Caki2 (cell line): ENCODE measurements at places on chromosomes 16 and 17. TPM values are rescaled to one million over a fixed set of nuclear protein-coding genes. Genes with fewer than 3 reads are reported as not detected.

DNA sequence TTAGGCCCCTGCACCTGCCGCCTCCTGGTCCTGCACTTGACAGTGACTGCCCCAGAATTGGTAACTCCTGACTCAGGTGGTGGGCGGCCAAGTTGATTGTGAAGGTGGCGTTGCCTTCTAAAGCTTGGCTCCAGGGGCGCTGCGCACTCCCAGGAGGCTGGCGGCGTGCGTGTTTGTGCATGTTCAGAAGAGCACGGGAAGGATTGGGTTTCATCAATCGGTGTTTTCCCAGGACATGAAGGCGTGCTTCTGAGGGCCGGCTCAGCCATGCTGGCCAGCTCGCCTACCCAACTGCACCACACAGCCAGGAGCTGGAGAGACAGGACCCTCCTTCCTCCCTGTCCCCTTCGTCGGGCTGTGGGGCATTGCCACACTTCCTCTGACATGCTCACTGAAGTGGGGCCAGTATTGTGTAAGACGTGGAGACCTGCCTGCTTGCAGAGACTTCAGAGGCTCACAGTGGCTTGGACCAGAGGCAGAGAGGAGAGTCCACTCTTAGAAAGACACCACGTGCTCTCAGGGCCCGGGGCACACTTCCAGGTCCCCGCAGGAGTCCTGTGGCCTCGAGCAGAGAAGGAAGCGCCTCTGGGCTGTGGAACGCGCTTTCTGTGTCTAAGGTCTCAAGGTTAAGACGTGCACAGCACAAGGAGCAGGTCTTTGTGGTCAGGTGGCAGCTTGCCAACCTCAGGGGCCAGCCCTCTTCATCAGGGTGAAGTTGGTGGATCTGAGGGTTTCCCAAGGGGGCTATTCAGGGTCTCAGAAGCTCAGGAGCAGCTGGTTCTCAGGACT is 2.8 kb downstream of the RAB40C start:
- DNase-seq = peak; percentile 50

GRCh38 chr17:57158325-57158724 is 73.3 kb downstream of the AKAP1 start:
- DNase-seq = no peak

DNA sequence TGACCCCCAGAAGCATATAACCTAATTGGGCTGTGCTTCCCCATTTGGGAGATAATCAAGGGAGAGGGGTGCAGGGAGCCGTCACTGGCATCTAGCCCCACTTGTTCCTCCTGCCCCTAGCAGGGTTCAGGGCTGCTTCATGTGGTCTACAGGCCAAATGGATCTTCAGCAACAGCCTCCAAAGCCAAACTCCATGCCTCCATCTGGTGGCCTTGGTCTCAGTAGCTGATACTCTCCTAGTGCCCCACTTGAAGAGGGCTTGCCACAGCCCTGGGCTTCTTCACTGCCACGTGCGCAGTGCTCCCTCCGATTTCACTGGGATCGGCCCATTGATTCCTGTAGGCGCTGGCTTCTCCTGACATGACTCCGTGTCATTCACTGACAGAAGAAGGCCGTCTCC is 24.6 kb downstream of the LYRM9 start:
- no peak for DNase-seq

- DNase-seq = peak; percentile 37
These were observed 233.9 kb downstream of the MRTFB start for GRCh38 chr16:14304891-14305460.

The PPY gene
- total RNA-seq = not detected in 2 replicates

- no peak for DNase-seq
These were observed 1.8 kb downstream of the TMEM95 start for GRCh38 chr17:7356756-7357155.

The PPP1R1B gene
- total RNA-seq = not detected in 2 replicates

The GINS2 gene
- total RNA-seq = 27.0 and 37.3 TPM in 2 replicates

GRCh38 chr17:47230864-47231263 is 21.7 kb downstream of the MYL4 start:
- DNase-seq = peak; percentile 92

DNA sequence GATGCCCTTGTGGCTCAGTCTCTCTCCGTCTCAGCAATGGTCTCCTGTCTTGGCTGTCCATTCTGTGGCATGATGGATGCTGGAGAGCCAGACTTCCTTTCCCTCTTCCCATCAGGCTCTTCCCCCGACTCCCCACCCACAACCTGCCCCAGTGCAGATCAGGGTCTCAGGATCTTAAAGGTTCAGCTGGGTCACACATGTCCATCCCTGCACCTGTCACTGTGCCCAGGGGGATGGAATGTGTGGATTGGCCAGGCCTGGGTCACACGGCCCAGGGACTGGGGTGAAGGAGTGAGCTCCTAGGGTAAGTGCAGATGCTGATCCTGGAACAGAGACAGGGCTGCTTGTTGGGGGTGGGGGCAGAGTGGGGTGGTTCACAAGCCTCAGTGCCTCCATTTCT is 23.0 kb downstream of the ADGRG5 start:
- no peak for DNase-seq

DNA sequence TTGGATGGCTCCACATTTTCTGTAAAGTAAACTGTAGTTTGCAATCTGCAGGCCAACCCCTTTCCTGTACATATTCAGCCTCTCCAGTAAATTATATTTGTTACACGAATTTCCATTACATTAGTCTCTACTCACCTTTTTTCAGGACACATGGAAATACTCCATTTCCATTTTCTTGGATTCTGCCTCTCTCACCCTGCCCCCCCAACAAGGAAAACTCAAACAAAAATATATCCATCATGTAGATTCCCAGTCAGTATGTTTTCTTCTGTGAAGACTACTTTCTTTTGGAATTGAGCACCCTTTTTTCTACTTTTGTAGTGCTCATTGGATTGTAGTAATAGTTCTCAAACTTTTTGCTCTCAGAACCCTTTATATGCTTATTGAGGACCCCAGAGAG is 2.9 kb downstream of the PPM1D start:
- DNase-seq = no peak

The CACNA1H gene
- 9.7 and 10.8 TPM in 2 replicates for total RNA-seq

The RCVRN gene
- total RNA-seq = not detected in 2 replicates

DNA sequence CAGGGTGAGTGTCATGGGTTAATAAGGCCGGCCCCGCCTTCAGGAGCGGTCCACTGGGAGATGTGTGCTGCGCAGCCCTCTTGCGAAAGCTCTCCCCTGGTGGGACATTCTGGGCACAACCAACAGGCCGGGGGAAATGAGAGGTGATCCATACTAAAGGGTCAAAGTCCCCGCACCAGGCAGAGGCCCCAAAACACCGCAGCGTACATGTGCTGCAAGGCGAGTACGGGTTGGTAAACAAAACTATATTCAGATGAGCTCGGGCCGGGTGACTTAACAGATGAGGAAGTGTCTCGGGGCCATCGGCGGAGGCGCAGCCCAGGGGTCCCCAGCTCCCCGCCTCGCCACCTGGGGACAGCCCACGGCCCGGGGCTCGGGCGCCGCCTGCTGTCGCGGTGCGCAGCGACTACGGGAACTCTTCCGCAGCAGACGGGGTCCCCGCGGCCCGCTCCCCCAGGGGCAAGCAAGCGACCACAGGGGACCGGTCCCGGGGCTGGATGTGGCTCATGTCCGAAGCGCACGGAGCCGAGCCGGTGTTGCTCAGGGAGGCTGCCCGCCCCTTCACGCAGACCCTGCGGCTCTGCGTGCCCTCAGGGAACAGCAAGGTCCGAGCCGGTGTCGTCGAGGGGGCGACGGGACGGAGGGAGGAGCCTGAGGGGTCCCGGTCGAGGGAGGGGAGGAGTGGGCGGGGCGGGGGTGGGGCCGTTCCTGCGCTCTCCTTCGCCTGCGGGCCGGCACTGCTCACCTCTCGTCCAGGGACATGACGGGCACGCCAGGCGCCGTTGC is at the start of gene RAB37:
TSS of gene RAB37 (plus strand) at position 744 of the 786 bp plus-strand sequence. CDS start at position 761, 17 bp downstream.
- no peak for DNase-seq

DNA sequence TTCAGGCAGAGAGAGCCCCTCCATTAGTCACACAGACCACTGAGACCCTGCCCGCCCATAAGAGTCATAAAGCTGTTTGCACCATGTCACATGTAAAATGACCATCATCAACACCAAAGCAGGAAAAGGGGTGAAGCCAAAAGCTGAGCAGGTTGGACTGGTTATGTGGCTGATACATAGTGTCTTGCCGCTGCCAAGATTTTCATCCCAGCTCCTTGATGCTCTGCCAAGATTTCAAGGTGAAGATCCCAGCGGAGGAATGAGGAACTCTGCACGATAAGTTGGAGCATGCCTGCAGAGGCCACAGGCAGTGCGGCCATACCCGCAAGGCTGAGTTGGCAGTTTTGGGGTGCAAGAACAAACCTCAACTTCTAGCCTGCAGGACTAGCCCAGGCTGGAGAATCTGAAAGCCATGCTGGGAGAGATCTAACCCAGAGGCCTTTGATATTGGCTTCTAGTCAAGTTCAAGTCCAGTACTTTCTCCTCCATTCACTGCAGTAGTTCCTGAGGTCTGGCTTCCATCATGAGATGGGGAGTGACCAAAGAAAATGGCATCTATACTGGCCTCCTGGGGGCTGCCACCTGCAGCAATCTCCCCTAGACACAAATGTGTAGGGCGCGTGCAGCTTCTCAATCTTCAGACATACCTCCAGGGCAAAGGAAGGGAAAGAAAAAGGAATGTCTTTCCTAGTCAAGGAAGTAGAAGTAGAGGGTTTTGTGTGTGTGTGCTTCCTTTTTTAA is 79.7 kb upstream of the NOL11 start:
- no peak for DNase-seq

The CLDN7 gene
- total RNA-seq = not detected in 2 replicates

DNA sequence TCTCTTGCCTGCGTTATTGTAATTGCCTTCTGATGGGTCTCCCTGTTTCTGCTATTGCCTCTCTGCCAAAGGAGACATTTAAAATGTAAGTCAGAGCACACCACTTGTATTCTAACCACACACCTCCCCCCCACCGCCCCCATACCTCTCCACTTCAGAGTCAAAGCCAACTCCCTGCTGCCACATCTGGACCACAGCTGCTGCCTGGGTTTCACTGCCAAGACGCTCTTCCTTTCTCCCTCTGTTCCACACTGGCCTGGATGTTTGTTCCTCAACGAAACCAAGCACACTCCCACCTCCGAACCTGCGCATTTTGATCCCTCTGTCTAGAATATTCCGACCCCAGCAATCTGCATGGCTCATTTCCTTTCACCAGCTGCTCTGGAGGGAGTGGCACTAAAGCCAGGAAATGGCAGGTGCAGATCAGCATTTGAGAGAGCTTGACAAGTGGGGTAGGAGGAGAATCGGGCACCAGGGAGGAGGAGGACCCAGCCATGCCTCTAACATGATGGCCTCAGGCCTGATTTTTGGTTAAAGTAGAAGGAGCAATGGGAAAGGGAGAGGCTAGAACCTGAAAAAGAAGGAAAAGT is 92.4 kb upstream of the HS3ST2 start:
- no peak for DNase-seq

The TEX19 gene
- total RNA-seq = 0.37 and 1.9 TPM in 2 replicates

GRCh38 chr16:72362973-72363372 is 191.0 kb upstream of the PMFBP1 start:
- peak; percentile 16 for DNase-seq

DNA sequence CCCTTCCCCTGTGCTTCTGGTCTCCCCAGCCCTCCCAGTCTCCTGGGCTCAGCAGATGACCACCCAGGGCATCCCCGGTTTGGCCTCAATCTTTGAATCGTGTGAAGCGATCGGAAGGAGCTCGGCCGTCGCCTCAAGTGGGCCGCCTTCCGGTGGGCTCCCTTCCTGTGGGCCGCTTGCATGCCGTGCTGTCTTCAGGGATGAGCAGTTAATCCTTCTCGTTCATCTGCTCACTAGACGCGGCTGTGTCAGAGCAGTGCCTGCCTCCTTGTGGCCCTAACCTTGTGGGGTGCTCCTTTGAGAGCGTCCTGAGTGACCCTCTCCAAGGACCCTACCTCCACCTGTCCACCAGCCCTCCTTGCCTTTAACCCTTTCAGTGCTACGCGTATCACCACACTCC is 40.4 kb downstream of the BAIAP2 start:
- DNase-seq = no peak

- DNase-seq = no peak
These were observed 10.3 kb downstream of the MLLT6 start for GRCh38 chr17:38715216-38715943.

- DNase-seq = peak; percentile 71
These were observed 43.9 kb downstream of the CLEC16A start for GRCh38 chr16:10988164-10988803.

DNA sequence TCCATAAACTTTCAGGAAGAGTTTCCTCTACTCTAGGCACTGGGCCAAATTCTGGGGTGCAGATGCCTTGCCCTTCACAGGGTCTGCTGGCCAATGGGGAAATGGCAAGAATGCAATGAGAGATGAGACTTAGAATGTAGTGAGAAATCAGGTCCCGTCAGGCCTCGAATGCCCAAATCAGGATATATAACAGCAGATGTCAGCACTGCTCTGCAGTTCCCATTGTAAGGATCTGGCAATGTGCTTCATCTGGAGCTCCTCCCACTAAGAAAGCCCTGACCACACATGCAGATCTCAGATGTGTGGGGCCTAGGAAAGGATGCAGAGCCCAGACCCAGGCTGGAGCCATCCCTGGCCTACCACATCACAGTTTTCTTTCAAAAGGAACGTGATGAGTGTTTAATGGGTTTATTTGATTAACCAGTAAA is 13.9 kb upstream of the LPCAT2 start:
- DNase-seq = no peak

DNA sequence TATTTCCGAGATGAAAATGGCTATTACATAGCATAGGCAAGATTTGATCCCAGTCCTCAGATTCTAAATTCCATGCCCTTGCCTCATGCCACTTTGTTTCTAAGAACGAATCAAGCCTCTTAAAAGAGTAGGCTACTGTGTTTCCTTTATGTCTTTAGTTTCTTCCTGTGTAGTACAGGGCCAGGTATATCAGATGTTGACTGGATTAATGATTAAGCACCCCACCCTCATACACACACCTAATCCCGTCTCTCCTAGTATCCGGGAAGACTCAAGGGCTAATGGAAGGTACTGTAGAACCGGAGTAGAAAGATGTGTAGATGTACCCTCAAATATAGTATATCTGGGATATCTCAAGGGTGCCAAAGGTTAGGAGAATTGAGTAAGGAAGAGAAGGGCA is 6.7 kb downstream of the TOM1L1 start:
- DNase-seq = no peak

GRCh38 chr17:67400193-67400592 is 23.1 kb downstream of the PITPNC1 start:
- DNase-seq = no peak

GRCh38 chr16:67192781-67193361 is 916 bp downstream of the E2F4 start:
- no peak for DNase-seq

The KIF19 gene
- not detected in 2 replicates for total RNA-seq

The SEZ6L2 gene
- 50.1 and 68.9 TPM in 2 replicates for total RNA-seq

- no peak for DNase-seq
These were observed 787.9 kb upstream of the EEF2KMT start for GRCh38 chr16:5885521-5885920.

The ZG16 gene
- not detected in 2 replicates for total RNA-seq

GRCh38 chr16:17330044-17330443 is 140.7 kb downstream of the XYLT1 start:
- DNase-seq = no peak

- DNase-seq = no peak
These were observed 18.3 kb downstream of the SSH2 start for GRCh38 chr17:29911641-29912177.

The ASPHD1 gene
- 53.6 and 71.5 TPM in 2 replicates for total RNA-seq
